ENCODE measurements at places on chromosomes 3 and 15.

DNA sequence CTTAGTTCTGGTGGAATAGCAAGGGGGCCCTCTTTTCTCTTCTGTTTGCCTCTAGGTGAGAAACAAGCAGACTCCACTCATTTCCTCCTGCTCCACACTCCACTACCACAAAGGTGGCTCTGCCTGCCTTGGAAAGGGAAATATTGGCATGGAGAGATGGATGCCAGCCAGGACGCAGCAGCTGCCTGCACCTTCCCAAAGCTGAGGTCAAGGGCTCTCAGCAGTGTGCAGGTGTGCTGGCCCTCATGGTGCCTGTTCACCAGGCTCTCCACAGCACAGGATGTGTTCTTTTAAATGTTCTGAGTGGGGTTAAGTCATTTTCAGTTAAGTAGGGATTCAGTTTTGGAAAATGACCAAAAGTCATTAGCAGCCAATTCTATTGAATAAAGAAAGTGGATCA lies 211.2 kb upstream of the STRIT1 start:
- no peak for DNase-seq

GRCh38 chr3:113263020-113263419 lies 51.7 kb downstream of the BOC start:
- no peak for DNase-seq

- DNase-seq = no peak
Measured at GRCh38 chr3:64392001-64392400, 166.7 kb upstream of the PRICKLE2 start.

DNA sequence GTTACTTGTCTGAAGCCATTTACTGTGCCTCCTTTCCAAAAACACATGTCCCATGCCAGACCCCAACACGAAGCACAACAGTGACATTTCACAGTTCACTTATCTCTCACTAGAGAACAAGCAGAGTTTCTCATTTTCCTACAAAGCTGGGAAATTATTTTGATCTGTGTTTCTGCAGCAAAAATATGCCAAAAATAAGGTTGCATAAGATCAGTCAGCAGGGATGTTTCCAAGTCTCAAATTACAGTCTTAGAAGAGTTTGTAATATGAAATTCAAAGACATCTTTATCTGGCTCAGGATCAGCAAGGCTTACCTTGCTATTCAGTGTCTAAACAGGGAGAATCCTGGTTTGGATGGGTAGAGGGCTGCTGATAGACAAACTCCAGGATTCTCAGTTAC lies 75.5 kb downstream of the GJD2 start:
- no peak for DNase-seq

DNA sequence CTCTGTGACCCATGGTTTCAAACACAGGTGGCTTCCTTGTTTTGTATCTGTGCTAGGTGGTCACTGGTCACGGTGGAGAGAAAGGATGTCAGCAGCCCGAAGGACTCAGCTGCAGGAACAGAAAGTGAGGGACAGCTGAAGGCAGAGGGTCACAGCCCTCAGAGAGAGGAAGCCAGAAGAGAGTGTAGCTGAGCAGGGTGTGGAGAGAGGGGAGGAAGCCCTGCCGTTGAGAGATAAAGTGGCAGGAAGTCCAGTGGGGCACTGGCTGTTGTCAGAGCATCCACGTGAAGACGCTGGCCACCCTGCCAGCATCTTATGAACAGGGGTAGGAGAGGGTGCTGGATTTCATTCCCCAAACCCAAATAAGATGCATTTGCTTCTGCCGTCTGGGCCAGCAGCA lies 36.9 kb downstream of the LIMD1 start:
- DNase-seq = no peak

- no peak for DNase-seq
Measured at GRCh38 chr3:127786353-127787070, 35.8 kb downstream of the MGLL start.

- DNase-seq = no peak
Measured at GRCh38 chr3:116093374-116093773, 351.9 kb downstream of the LSAMP start.
